Heart left ventricle (tissue), 16 donors: ENCODE measurements at places on chromosomes 13 and 19. TPM values are rescaled to one million over a fixed set of nuclear protein-coding genes. Genes with fewer than 3 reads are reported as not detected.

Gene MAP2K7
- 11.6 TPM for total RNA-seq

Gene KLK11
- not detected for total RNA-seq

Gene GJB2
- 0.10 TPM for total RNA-seq

Gene CABP5
- not detected for total RNA-seq
